ENCODE measurements at places on chromosomes 3 and 15.

GRCh38 chr3:151750181-151750580, 16.5 kb downstream of the AADACL2 start:
- no peak for DNase-seq

GRCh38 chr3:194849166-194849875, 163.6 kb downstream of the FAM43A start:
- DNase-seq, result no peak

DNA sequence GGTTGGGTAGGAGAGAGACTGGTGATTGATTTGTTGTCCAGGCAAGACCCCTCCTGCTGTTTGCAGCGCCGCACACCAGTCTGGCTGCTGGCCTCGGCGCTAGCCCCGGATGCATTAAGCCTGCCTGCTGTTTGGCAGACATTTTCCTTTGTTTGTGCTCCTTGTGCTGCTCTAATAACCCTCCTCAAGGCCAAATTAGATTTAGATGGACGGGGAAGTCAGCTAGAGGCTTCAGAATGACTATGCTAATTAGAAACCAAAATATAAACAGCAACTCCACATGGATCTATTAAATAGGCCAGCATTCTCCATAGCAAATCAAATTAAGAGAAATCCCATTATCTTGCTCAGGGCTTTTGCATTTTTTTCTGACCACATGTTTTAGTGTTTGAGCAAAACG, 445.2 kb downstream of the SQOR start:
- peak; percentile 5 for DNase-seq

DNA sequence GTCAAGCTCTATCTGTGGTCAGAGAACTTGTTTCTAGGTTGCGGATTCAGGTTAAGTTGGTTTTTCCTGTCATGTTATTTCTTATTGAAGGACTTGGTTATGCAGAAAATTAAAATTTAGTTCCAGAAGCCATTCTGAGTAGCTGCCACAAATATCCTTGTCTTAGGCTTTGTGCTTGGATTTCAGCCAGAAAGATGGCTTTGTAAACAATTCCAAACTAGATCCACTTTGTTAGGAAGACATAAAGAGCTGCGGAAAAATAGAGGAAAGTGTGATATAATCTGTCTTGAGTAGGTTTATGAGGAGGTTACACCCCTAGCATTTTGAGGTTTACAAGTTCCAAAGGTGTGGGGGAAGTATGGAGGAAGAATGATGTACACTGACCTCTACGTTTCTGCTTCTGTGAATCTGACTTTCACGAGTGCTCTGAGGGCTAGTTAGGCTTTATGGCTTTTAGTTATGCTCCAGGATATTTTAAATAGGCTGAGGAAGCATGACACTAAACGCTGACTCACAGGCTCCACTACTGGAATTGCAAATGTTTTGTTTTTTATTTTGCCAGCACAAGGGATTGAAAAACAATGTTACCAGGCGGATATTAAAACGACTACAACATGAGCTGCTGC, 46.3 kb upstream of the UTS2B start:
- DNase-seq, result peak; percentile 80

- DNase-seq, result peak; percentile 43
Observed at GRCh38 chr15:35540885-35541284, 5.1 kb downstream of the DPH6 start.

GRCh38 chr3:1469687-1470086, 376.9 kb downstream of the CNTN6 start:
- DNase-seq, result no peak

GRCh38 chr3:48507256-48508061, 3.5 kb upstream of the SHISA5 start:
- DNase-seq, result peak; percentile 61

DNA sequence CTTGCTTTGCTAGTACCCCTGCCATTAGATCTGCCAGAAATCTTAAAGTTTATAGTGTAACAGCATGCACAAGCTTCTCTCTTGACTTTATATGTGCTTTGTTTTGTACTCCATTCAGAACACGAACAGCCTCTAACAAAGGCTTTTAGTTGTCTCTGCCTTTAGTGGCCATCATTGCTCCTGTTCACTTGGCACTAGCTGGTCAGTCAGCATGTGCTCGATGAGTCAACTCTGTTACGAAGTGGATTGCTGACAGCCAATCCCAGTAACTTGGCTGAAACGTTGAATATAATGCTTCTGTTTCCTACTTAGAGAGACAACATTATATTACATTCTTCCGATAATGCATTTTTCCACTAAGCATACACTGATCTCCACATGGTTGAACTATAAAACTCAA, 349.2 kb downstream of the NAALADL2 start:
- DNase-seq, result no peak

DNA sequence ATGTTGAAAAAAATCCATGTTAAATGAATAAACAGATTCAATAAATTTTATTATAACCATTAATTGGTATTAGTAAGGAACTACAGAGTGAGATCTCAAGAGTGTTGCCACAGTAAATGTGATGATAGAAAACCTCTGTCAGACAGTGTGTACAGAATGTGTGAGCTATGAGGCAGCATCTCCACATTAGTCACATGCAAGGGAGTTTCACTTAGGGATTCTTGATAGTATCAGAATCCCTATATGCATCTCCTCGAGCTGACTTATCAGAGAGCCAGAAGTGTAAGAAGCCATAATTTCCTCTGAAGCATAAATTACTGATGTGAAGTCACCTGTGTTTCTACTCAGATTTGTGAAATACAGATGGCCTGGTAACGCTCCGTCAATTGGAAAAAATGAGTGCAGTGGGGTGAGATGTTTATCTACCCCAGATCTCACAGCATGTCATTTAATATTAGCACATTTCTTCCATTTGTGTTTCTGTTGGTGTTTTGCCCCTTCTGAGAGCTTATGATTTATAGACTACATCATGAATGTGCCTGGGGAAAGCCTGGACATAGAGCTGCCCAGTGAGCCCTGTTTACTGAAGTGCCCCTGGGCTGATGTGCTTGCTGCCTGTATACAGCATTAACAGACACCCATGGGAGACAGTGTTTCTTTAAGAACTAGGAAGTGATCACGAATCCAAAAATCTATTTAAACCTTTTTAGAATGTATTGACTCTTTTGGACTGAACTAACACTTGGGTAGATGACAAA, 262.4 kb downstream of the CPNE4 start:
- no peak for DNase-seq

DNA sequence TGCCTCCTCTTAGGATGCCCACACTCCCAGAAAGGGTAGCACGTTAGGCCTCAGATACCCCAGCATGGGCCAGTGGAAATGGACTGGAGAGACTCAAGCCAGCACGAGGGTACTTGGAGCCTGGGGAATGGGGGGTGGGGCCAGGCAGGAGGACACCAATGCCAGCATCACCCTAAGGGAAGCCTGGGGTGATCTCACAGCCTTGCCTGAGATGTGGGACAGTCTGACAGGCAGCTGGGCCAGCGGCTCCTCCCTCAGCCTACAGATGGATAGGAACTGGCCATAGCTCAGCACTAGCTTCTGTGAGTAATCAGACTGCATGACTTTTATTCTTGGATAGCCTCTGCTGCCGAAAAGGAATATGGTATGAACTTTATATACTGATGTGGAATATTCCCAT, 59.6 kb upstream of the MRPS22 start:
- DNase-seq, result peak; percentile 76

- DNase-seq, result peak; percentile 15
Observed at GRCh38 chr3:117059067-117059955, 349.7 kb downstream of the TUSC7 start.

GRCh38 chr3:170692720-170693119, 106.8 kb upstream of the SLC7A14 start:
- DNase-seq, result no peak

- DNase-seq, result peak; percentile 14
Observed at GRCh38 chr3:24222165-24222805, 272.4 kb downstream of the THRB start.

- DNase-seq, result no peak
Observed at GRCh38 chr3:72542781-72543180, 305.5 kb downstream of the SHQ1 start.

DNA sequence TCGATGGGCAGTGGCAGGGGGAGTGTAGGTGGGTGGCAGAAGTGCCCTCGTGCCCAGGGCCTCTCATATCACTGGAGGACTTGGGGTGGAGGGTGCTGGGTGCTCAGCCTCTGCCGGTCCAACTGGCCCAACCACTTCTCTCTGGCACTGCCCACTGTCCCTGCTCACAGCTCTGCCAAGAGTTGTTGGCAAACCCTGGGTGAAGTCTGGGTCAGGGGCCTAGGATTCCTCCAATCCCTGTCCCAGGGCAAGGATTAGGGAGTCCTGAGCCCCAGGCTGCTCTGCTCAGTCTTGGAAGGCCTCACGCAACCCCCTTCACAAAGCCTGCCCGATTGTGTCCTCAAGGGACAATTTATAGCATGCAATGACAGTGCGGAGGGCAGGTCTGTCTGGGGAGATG, 5.2 kb upstream of the PRKCD start:
- DNase-seq, result no peak

DNA sequence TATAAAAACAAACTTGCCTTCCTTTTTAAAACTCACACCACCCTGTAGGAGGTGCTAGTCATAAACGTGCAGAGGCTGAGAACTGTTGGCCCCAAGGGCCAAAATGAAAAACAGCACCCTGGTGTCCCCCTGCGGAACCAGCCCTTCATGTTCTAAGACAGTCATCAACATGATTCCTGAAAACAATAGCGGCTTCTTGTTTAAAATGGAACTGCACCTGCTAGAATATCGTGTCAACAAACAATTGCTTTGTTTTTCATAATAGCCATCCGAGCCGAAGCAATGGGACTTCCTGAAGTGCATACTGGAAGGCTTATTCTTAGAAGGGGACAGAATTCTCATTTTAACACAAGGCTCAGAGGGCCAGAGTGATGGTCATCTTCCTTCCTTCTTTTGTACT, 43.7 kb downstream of the MECOM start:
- DNase-seq, result no peak

DNA sequence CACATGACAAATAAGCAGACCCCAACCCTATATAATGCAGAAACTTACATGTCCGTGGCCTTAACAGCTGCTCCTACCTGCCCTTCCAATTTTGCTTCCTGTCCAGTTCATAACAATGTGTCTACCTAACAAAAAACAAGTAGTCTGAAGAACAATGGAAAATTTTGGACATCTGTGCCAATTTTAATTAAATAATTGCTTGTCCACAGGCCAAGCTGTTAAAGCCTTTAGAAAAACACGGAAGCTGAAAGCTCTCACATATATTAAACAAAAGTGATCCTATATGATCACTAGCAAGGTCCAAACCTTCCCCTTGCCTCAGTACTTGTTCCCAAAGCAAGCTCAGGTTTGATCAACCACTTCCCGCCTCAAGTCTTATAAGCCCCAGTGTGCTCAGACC, 37.1 kb downstream of the MAGI1 start:
- DNase-seq, result no peak

DNA sequence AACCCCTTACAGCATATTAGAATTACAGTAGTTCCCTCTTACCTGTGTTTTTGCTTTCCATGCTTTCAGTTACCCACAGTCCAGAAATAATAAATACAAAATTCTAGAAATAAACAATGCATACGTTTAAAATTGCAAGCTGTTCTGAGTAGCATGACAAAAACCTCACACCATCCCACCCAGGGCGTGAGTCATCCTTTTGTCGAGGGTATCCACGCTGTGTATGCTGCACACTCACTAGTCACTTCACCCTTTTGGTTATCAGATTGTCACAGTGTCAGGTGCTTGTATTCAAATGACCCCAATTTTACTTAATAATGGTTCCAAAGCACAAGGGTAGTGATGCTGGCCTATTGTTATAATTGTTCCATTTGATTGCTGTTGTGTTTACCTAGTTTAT, 72.5 kb upstream of the P3H2 start:
- DNase-seq, result no peak

GRCh38 chr3:40739971-40740370, 215.2 kb downstream of the ZNF621 start:
- no peak for DNase-seq

- no peak for DNase-seq
Observed at GRCh38 chr3:197989651-197990050, 29.6 kb downstream of the LMLN start.

DNA sequence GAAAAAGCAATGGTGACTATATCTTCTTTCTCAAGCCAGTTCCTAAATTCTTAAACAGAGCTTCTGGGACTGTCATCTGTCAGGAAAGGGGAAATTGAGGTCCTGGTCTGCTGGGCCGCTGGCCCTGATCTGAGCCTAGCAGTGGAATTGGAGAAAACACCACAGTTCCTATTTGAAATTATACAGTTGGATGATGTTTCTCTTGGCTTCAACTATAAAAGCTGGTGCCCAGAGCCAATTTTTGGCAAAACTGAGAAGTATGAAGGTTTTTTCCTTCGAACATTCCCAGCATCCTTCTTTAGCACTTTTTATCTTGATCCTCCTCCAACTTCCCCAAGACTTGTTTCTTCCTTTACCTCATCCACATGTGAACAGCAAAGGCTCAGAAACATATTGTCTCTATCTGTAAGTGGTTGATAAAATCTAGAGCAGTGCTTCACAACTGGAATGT, 83.9 kb downstream of the CD47 start:
- no peak for DNase-seq

DNA sequence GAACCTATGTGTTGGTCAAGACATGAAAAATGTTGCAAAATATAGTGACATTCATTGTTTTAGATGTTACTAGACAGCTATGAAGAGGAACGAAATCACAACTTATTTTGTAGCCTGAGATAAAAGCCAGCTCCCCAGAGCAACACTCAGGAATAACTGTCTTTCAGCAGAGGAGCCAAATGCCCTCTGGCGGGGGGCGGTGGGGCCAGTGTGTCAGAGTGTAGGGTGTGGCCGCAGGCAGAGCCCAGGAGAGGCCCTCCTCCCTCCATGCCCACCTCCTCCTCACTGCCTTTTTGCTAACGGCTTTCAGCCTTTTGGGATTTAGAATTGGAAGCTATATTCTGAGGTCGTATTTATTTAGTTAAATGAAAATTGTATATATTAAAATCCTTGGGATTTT, 16.9 kb downstream of the APOD start:
- DNase-seq, result no peak

- no peak for DNase-seq
Observed at GRCh38 chr3:155423526-155424322, 130.2 kb upstream of the STRIT1 start.

All from AG08395 (cell line).